M059J (cell line): ENCODE measurements at places on chromosomes 2 and 18. TPM values are rescaled to one million over a fixed set of nuclear protein-coding genes. Genes with fewer than 3 reads are reported as not detected.

CPO gene
- not detected in 2 replicates for total RNA-seq

CFC1 gene
- total RNA-seq: not detected in 2 replicates

STPG4 gene
- 1.0 TPM in 1 of 2 replicates, not detected in the other for total RNA-seq

DCTN1 gene
- total RNA-seq: 51.5 and 87.0 TPM in 2 replicates

ABCG8 gene
- not detected in 2 replicates for total RNA-seq

GALNT5 gene
- 28.8 and 36.1 TPM in 2 replicates for total RNA-seq

ST6GAL2 gene
- total RNA-seq: not detected in 2 replicates

DUSP2 gene
- 75.8 and 103 TPM in 2 replicates for total RNA-seq

COL5A2 gene
- total RNA-seq: 131 and 221 TPM in 2 replicates

CD226 gene
- 0.10 and 3.8 TPM in 2 replicates for total RNA-seq

FAM110C gene
- 0.15 TPM in 1 of 2 replicates, not detected in the other for total RNA-seq

PCARE gene
- total RNA-seq: not detected in 2 replicates

ZBTB7C gene
- not detected in 2 replicates for total RNA-seq

INPP1 gene
- 6.6 and 12.0 TPM in 2 replicates for total RNA-seq

FN1 gene
- total RNA-seq: 610 and 990 TPM in 2 replicates

IL1RN gene
- total RNA-seq: 0.05 TPM in 1 of 2 replicates, not detected in the other

ZRANB3 gene
- total RNA-seq: 5.6 and 5.7 TPM in 2 replicates

TUBA4B gene
- total RNA-seq: not detected in 2 replicates

DES gene
- total RNA-seq: 0.37 TPM in 1 of 2 replicates, not detected in the other

EIPR1 gene
- 37.5 and 61.2 TPM in 2 replicates for total RNA-seq

CRACDL gene
- total RNA-seq: not detected in 2 replicates
